ENCODE measurements at places on chromosomes 16 and 17.

DNA sequence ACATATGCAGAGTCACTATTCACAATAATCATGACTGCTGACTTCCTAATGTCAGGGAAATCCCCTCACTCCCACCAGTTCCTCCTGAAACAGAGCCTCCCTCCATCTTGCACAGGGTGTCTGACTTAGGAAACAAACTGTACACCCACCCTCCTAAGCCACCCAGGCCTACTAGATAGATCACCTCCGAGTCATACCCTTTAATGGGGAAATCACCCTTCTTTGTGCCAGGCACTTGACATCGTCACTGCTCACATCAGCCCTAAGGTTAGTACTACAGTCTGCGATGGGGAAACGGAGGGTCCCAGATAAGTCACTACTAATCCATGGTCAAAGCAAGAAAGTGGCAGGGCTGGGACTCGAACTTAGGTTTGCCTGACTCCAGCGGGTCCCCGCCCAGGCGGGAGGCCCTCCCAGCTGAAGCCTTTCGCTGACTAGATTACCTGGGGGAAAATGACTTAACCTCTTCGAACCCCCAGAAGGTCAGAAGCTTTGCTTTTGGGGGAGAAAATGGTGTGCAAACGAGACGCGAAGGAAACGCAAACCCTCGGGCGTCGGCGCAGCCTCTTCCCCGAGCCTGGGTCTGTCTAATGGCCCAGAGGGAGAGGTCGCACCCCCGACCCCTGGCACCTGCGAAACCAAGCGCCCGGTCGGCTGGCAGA lies 3.4 kb upstream of the MLLT6 start:
- DNase-seq: no peak

GRCh38 chr17:68103148-68103547 lies 67.6 kb downstream of the KPNA2 start:
- no peak for DNase-seq

DNA sequence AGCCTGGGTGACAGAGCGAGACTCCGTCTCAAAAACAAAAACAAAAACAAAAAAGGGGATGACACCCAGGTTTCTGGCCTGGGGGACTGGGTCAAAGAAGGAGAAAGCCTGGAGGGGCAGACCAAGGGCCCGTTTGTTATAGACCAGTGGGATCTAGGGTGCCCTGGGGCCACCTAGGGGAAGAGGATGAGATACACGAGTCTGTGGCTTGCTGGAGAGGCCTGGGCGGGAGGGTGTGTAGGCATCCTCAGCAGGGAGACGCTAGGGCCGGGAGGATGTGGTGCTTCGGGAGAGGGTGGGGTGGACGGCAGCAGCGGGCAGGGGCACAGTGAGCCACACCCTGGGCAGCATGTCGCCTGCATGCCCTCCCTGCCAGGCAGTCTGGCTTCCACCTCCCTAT lies 17.1 kb upstream of the CRK start:
- DNase-seq: no peak

DNA sequence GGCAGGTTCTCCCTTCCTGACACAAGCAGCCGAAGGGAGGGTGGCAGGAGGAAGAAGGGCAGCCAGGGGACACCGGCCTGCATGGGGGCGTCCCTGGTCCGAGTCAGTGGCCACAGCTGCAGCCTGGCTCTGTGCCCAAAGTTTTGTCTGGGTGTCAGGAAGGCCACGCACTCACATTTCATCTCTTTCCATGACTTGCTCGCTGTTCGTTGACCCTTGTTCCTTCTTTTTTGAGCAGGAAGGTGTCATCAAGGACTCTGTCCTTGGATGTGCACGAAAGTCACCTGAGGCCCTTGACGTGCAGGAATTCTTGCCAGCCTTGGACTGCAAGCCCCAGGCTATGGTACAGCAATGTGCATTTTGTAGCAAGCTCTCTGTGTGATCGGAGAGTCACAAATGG lies 93.3 kb downstream of the TNFRSF13B start:
- DNase-seq: no peak

- no peak for DNase-seq
Measured at GRCh38 chr17:17769869-17770631, 66.7 kb downstream of the SREBF1 start.

- peak; percentile 95 for DNase-seq
Measured at GRCh38 chr16:85573696-85574641, 39.2 kb upstream of the GSE1 start.

DNA sequence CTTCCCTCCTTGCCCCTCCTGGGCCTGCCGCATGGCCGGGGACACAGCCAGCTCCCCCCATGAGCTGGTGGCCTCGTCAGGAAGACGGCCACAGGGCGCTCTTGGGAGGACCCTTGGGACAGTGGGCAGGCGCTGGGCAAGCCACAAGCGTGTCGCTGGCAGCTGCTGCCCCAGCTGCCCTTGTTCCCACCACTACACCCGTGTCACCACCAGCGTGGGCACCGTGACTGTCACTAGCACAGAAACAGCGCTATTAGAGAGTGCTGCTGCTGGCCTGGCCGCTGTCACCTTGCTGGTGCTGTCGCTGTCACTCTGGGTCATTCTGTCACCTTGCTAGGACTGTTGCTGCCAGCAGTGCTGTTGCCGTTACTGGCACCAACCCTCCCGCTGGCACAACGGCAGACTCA lies 47.2 kb downstream of the ZFPM1 start:
- DNase-seq: peak; percentile 74

DNA sequence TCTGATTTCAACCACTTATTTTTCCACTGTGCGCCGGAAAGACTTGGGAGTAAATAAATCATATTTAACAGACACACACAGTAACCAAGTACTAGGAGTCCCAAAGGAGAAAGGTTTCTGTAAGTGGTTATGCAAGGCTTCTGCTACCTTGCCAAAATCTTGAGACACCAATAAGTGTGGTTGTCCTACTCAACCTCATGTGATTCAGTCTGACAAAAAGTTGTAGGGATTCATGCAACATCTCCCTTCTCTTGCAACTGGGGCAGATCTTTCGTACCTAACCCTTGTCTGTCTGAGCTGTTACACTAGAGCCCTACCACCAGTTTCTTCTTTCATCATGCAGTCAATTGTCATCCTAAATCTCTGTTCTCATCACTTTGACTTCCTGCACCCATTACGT lies 69.9 kb upstream of the NUDT7 start:
- no peak for DNase-seq

- DNase-seq: no peak
Measured at GRCh38 chr16:27703545-27703944, 153.6 kb downstream of the KATNIP start.

- DNase-seq: peak; percentile 81
Measured at GRCh38 chr17:50834429-50835300, 721 bp upstream of the WFIKKN2 start.

- no peak for DNase-seq
Measured at GRCh38 chr16:85901773-85902365, 2.9 kb downstream of the IRF8 start.

- DNase-seq: no peak
Measured at GRCh38 chr17:34567691-34568465, 11.5 kb upstream of the TMEM132E start.

- DNase-seq: no peak
Measured at GRCh38 chr17:45150911-45151809, 2.9 kb downstream of the HEXIM1 start.
